Skeletal muscle tissue (tissue), 5 donors: ENCODE measurements at places on chromosomes 5 and 9. TPM values are rescaled to one million over a fixed set of nuclear protein-coding genes. Genes with fewer than 3 reads are reported as not detected.

LECT2 gene
- total RNA-seq: not detected

PCDHB8 gene
- total RNA-seq: 1.6 TPM

PCDHB3 gene
- 1.6 TPM for total RNA-seq

DCAF10 gene
- 13.6 TPM for total RNA-seq

TEX48 gene
- not detected for total RNA-seq

TMOD1 gene
- total RNA-seq: 45.9 TPM

LHX3 gene
- total RNA-seq: not detected

ZNF608 gene
- 31.3 TPM for total RNA-seq

PPP3R2 gene
- total RNA-seq: not detected

CMYA5 gene
- 93.9 TPM for total RNA-seq

FASTKD3 gene
- total RNA-seq: 8.9 TPM

ANXA2R gene
- total RNA-seq: 1.6 TPM

OBP2B gene
- total RNA-seq: not detected

GRIN3A gene
- 0.52 TPM for total RNA-seq
